ENCODE measurements at places on chromosomes 5 and 9.

- no peak for DNase-seq
Measured at GRCh38 chr5:67795781-67796477, 419.6 kb upstream of the PIK3R1 start.

- DNase-seq: no peak
Measured at GRCh38 chr5:131745703-131746102, 51.1 kb downstream of the FNIP1 start.

DNA sequence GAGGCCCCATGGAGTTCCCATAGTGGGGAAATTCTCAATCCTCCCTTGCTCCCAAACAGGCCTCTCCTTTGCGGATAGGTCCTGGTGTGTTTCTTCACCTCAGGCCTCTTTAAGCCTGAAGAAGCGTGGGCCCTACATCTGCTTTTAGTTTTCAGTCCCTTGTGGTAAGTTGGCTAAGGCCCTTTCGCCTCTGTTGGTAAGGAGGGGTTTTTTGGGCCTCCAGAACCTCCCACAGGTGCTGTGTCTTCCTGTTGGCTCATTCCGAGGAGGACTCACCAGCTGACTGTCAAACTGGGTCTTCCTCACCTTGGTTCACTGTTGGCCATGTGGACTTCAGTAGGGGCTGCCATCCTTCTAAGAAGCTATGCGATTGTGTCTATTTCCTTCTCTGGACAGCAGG is 56.4 kb upstream of the DHFR start:
- DNase-seq: no peak

GRCh38 chr9:104984121-104984520 is 56.2 kb upstream of the ABCA1 start:
- DNase-seq: no peak

- no peak for DNase-seq
Measured at GRCh38 chr9:92476962-92477361, 5.3 kb downstream of the ASPN start.

GRCh38 chr9:114652776-114653555 is 4.6 kb downstream of the TEX53 start:
- no peak for DNase-seq

DNA sequence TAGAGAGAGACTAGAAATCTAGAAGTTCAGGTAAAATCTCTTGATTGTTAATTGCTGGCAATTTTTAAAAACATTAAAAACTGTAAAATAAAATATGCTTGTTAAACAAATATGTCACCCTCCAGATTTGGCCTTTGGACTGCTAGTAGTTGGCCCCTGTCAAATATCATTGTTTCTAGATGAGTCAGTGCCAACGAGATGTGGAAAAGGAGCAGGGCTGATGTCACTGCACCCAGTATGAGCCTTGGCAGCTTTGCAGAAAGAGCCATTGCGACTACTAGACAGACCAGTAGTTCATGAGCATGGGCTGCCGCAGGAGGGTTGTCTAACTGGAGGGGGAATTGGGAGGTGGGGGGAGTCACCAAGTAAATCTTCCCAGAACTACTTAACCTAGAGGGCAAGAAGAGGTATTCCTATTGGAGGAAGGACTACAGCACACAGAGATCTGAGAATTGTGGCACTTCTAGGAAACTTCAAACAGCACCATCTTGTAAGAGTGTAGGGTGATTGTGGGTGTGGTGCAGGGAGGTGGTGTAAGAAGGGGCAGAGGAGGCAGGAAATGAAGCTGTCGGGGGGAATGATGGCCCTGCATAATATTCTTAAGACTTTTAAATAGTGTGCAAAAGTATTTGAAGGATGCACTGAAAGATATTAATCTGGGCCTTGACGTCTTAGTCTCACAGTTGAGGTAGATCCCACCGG is 7.1 kb upstream of the DOCK2 start:
- no peak for DNase-seq

DNA sequence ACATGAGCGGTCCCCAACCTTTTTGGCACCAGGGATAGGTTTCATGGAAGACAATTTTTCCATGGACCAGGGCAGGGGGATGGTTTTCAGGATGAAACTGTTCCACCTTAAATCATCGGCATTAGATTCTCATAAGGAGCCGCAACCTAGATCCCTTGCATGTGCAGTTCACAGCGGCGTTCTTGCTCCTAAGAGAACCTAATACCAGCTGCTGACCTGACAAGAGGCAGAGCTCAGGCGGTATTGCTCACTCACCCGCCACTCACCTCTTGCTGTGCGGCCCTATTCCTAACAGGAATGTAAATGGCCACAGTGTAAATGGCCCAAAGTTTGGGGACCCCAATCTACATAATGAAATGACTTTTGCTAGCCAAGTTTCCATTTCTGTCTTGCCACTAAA is 3.1 kb upstream of the PLIN2 start:
- no peak for DNase-seq

DNA sequence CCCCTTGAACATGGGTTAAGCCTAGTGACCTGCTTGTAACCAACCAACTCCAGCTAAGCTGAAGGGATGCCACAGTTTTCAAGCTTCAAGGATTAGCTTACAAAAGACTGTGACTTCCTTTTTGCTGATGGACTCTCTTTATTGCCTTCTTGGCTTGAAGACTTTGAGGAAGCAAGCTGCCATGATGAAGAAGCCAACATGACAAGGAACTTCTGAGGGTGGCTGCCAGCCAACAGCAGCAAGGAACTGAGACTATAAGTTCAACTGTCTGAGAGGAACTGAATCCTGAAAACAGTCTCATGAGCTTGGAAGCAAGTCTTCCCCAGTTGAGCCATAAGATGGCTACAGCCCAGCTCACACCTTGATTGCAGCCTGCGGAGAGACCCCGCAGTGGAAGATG is 116.1 kb upstream of the TAF11L2 start:
- DNase-seq: no peak

GRCh38 chr9:68627594-68627993 is 77.4 kb upstream of the PIP5K1B start:
- no peak for DNase-seq

DNA sequence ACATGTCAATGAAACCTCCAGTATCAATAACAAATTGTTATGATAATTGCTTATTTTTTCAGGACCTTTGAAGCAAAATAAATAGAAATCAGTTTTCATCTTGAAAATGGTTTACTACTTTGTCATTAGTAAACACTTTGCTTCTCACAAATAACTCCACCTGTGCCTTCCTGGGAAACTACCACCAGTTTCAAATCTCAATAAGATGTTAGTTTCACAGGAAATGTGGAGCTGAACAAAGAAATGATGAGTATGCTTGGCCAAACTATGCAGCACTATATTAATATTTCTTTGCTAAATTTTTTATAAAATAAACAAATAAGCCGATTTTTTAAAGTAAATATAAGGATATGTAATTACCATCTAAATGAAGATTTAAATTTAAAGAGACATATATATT is 221.5 kb upstream of the HAPLN1 start:
- DNase-seq: no peak

DNA sequence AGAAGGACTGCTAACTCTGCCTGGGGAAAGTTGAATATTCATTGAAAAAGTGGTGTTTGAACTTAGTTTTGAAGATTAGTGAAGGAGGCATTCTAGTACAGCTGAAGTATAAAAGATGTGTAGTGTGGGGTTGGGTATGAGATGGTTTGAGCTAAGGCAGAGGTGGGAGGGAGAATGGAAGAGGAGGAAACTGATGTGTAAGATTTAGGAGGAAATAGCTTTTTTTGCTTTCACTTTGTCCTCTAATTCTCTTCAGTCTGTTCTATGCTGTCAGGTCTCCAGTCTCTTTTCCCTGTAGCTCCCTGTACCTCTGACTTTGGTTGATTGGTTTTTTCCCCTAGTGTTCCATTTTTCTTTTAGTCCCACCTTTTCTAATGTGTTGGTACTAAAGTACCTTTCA is 9.0 kb downstream of the CREBRF start:
- DNase-seq: no peak

GRCh38 chr9:99833735-99834134 is 12.1 kb downstream of the NR4A3 start:
- no peak for DNase-seq

DNA sequence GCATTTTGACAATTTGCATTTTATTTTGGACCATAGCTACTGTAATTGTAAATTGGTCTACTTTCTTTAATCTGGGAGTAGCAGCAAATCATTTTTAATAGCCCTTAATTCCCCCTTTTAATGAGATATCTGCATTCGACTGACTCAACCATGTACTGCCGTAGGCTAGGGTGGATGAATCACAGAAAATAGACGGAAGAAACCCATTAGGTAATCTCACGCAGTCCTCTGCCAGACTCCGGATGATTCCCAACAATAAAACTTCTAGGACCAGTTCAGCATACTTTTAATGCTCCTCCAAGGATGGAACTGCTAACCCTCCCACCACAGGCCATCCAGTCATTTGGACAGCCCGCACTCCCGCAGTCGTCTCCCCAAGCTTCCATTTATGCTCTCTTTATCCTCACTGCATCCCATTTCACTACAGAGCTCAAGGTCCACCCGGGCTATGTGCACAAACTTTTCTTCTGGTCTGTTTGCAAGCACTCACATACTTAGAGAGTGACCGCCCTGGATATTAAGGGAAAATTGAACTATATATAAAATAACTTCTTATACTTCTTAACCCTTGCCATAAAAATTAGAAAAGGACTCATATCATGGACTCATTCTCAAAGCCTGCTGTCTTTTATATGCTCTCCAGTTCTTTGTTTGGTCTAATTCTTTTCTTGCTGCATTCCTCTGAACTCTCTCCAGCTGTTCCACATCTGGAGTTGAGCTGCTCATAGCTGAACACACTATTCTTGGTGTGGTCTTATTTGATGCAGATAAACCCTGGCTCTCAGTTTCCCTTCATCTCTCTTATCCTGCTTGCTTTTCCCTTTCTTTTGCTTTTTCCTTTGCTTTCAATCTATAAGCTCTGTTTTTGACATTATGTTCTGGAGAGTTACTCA is 326.6 kb downstream of the ARL15 start:
- DNase-seq: no peak

- DNase-seq: no peak
Measured at GRCh38 chr9:84478996-84479395, 138.4 kb upstream of the SLC28A3 start.

DNA sequence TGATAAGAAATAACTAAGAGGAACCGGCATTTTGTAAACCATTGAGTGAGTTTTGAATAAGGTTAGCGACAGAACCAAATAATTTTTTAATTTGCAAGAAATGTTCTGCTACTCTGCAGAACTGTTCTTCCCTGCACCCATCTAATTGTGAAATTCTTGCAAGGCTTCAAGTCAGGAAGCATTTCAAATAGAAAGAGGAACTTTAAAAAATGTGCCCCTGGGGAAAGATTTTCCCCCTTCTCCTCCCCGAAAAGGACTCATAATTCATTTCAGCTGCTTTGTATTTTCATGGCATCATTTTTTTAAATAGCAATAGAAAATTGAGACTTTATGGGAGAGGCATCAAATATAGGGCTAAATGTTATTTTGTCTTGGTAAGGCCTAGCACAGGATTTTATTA is 180.9 kb upstream of the ANKRD55 start:
- DNase-seq: no peak

All from activated CD4-positive, alpha-beta T cell treated with anti-CD3 and anti-CD28 coated beads for 24 hours (primary cell).